ENCODE measurements at places on chromosomes 16 and 17.
A peak's percentile ranks its signal among the peaks of the same experiment; 100 is the strongest.

DNA sequence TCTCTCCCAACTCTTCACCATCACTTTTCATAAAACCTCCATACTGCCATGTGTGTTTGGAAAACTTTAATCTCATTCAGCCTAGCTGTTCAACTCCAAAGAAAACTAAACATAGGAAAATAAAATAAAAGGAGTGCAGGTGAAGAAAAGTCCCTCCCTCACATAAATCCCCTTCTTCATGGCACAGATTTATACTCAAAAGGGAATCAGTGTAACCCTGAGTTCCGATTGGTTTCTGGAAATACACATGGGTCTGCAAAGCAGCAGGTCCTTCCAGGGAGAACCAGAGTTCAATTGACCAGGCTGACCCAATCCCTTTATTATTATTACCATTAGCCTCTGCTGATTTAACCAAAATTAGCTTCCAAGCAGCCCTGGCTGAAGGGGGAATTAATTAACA, 8.9 kb upstream of the HOXB2 start:
- DNase-seq = no peak

DNA sequence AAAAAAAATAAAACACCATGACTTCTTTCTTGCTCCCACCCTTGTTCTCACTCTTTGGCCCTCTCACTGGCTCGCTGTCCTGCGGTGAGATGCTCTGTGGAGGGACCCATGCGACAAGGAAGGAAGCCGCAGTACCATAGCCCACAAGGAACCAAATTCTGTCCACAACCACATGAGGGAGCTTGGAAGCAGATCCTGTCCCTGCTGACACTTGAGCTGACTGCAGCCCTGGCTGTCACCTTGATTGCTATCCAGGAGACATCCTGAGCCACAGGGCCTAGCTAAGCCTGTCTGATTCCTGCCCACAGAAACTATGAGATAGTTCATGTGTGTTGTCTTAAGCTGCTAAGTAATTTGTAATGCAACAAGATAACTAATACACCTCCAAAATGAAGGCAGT, 4.8 kb upstream of the MT2A start:
- DNase-seq = no peak

DNA sequence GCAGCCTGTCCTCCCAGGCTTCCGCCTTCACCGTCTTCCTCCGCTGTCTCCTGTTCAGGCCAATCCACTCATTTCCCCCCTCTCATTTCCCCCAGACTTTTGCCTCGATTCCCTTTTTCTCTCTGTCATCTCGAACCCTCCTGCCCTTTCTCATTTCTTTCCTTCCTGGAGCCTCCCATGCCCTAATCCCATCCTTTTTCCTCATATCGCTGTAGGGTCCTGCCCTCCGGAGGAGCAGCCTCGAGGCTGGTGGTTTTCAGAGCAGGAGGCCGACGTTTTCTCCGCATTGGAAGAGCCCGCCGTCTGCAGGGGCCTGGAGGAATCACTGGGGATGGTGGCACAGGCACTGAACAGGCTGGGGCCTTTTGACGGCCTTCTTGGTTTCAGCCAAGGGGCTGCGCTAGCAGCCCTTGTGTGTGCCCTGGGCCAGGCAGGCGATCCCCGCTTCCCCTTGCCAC, 597 bp downstream of the OVCA2 start:
- DNase-seq = no peak

- DNase-seq = peak; percentile 66
Observed at GRCh38 chr17:6427279-6427781, 7.6 kb downstream of the AIPL1 start.

GRCh38 chr16:74673876-74674275, 7.2 kb upstream of the RFWD3 start:
- DNase-seq = no peak
